Gastrocnemius medialis (tissue), 4 donors: ENCODE measurements at places on chromosomes 7 and 10.

DNA sequence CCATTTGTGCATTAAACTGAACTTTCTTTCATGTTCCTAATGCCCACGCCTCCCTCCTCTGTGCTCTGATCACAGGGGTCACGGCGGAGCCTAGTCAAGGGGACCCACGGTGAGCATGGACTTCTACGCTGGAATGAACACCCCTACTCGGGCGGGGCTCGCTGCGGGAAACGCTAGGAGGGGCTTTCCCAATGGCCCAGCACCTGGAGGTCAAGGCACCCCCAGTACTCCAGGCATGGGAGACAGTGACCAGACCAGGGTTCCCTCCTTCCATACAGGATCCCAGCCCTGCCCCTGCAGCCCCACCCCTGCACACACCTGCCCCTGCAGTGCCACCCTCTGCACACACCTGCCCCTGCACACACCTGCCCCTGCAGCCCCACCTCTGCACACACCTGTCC lies 27.1 kb upstream of the NKX6-2 start:
- no peaks in the 10 kb centered on the region for H3K4me1 ChIP-seq
- H3K27me3 ChIP-seq = no peaks in the 10 kb centered on the region
- DNase-seq = no peak
- no peak overlapping the region for H3K27ac ChIP-seq
- no peak overlapping the region for H3K4me3 ChIP-seq

DNA sequence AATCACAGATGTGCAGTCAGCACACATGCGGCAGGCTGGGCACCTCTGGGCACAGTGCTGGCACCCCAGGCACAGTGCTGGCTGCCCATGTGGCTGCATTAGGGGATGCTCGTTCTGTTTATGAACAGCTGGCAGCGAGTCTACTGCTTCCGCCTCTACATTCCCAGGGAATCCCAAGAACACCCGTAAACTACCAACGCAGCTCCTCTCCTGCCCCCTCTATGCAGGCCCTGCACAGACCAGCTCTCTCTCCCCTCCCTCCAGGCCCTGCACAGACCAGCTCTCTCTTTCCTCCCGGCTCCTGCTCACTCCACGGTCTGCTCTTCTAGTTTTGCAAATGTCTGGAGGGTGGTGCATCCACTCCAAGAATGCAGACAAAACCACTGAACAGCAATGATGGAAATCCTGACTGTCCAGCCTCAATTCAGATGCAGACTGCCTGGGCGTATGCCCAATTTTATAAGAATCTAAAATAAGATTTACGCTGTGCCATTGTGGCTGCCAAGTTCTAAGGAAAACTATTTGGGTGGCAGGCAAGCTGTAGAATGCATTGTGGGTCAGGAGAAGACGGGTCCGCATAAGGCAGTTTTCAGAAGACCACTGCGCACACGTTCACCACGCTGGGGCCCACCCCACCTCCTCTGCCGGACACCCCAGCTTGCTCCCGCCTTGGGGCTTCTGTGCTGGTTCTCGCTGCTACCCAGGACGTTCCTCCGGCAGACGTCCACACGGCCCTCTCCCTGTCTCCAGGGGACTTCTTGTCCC lies 234.6 kb downstream of the ZMYND11 start:
- no peaks in the 10 kb centered on the region for H3K4me1 ChIP-seq
- H3K4me3 ChIP-seq = no peak overlapping the region
- DNase-seq = no peak
- H3K27me3 ChIP-seq = no peaks in the 10 kb centered on the region
- H3K36me3 ChIP-seq = peaks cover 3% of the 10 kb centered on the region
- H3K27ac ChIP-seq = no peak overlapping the region

- no peaks in the 10 kb centered on the region for H3K36me3 ChIP-seq
- peak overlapping the region; percentile 72 for H3K4me3 ChIP-seq
- peaks cover 7% of the 10 kb centered on the region for H3K4me1 ChIP-seq
- H3K27ac ChIP-seq = peak overlapping the region; percentile 76
- no peak for DNase-seq
- H3K27me3 ChIP-seq = no peaks in the 10 kb centered on the region
Observed at GRCh38 chr10:88991899-88992320, 1.3 kb downstream of the FAS start.

- no peak overlapping the region for H3K4me3 ChIP-seq
- H3K36me3 ChIP-seq = no peaks in the 10 kb centered on the region
- DNase-seq = no peak
- H3K27me3 ChIP-seq = no peaks in the 10 kb centered on the region
- H3K4me1 ChIP-seq = peaks cover 20% of the 10 kb centered on the region
- H3K27ac ChIP-seq = no peak overlapping the region
Observed at GRCh38 chr7:101223528-101223927, 5.6 kb downstream of the ZNHIT1 start.

DNA sequence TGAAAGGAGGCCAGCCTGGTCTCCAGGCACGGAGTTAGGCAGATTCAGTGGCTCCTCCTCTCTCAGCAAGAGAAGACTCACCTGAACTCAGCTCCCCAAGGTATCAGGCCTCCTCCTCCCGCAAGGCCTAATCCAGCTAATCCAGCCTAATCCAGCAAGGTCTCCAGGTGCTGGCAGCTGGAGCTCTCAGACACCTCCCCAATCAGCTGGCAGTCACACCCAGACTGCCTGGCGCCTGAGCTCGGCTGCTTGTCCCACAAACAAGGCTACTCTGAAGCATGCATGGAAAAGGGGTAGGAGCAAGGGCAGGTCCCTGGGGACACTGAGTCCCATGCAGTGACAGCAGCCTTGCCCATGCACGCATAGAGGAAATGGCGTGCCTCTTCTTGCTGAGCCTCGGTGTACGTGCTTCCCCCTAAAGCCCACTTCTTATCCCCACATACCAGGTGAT lies 3.3 kb upstream of the OPN4 start:
- no peaks in the 10 kb centered on the region for H3K27me3 ChIP-seq
- no peaks in the 10 kb centered on the region for H3K36me3 ChIP-seq
- peaks cover 16% of the 10 kb centered on the region for H3K4me1 ChIP-seq
- no peak for DNase-seq
- H3K27ac ChIP-seq = no peak overlapping the region

GRCh38 chr7:82675396-82675795 lies 231.8 kb upstream of the CACNA2D1 start:
- no peaks in the 10 kb centered on the region for H3K4me1 ChIP-seq
- no peak overlapping the region for H3K27ac ChIP-seq
- H3K36me3 ChIP-seq = no peaks in the 10 kb centered on the region
- no peaks in the 10 kb centered on the region for H3K27me3 ChIP-seq
- DNase-seq = no peak

GRCh38 chr7:120735791-120736190 lies 122.2 kb downstream of the TSPAN12 start:
- H3K4me3 ChIP-seq = no peak overlapping the region
- H3K4me1 ChIP-seq = peaks cover 8% of the 10 kb centered on the region
- no peak overlapping the region for H3K27ac ChIP-seq

GRCh38 chr10:120979435-120980278 lies 128.5 kb downstream of the WDR11 start:
- H3K27me3 ChIP-seq = peaks cover 47% of the 10 kb centered on the region
- peak overlapping the region; percentile 18 for H3K4me3 ChIP-seq
- no peak overlapping the region for H3K27ac ChIP-seq
- no peaks in the 10 kb centered on the region for H3K4me1 ChIP-seq
- H3K36me3 ChIP-seq = no peaks in the 10 kb centered on the region

GRCh38 chr7:65827366-65827765 lies 45.5 kb upstream of the VKORC1L1 start:
- no peak for DNase-seq
- no peak overlapping the region for H3K27ac ChIP-seq
- no peaks in the 10 kb centered on the region for H3K27me3 ChIP-seq
- H3K4me1 ChIP-seq = no peaks in the 10 kb centered on the region
- H3K36me3 ChIP-seq = no peaks in the 10 kb centered on the region
- H3K4me3 ChIP-seq = no peak overlapping the region

GRCh38 chr7:21317966-21318915 lies 109.6 kb upstream of the SP4 start:
- no peak for DNase-seq
- no peak overlapping the region for H3K27ac ChIP-seq
- H3K4me3 ChIP-seq = no peak overlapping the region
- no peaks in the 10 kb centered on the region for H3K36me3 ChIP-seq

- no peak for DNase-seq
- peaks cover 42% of the 10 kb centered on the region for H3K36me3 ChIP-seq
- H3K4me3 ChIP-seq = no peak overlapping the region
- peaks cover 3% of the 10 kb centered on the region for H3K4me1 ChIP-seq
- no peak overlapping the region for H3K27ac ChIP-seq
- H3K27me3 ChIP-seq = no peaks in the 10 kb centered on the region
Observed at GRCh38 chr7:151133266-151133985, 34.1 kb downstream of the GBX1 start.
